ENCODE measurements at places on chromosomes 6 and 20. TPM values are rescaled to one million over a fixed set of nuclear protein-coding genes. Genes with fewer than 3 reads are reported as not detected.

DNA sequence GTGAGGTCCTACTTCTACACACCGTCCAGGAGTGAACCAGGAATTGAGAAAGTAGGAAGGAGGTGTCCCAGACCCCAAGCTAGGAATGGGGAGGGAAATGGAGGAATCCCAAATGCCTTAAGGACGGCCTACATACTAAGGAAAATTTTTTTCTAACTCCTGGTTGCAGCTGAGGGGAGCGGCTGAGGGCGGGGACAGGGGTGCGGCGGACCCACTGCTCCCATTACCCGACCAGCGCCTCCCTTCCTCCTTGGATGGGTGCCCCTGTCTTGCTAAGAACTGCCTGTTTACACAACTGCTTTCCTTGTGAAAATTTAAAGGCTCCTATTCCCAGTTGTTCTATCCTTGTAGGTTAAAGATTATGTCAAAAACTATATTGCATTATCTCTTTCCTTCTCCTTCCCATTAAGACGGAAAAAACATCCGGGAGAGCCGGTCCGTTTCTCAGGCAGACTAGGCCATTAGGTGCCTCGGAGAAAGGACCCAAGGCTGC lies 699 bp upstream of the HSPA1B start:
- peak; percentile 89 for DNase-seq

GRCh38 chr20:10667560-10668167 lies 6.1 kb downstream of the JAG1 start:
- no peak for DNase-seq

DNA sequence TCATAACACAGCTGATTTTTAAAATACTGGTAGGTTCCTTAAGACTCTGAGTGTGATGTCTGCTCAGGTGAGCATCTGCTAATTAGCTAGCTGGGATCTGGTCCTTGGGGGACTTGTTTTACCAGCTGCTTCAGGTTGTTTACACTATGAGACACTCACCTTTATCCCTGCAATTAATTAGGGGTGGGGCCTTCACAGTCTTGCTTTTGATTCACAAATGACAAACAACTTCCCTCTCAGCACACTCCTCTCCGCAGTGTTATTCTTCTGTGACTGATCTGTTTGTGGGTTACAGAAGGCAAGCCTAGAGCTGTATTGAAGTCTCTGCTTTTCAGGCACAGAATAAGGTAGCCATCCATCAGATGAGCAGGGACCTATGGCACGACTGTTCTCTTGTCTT lies 62.0 kb upstream of the CD83 start:
- no peak for DNase-seq

GRCh38 chr6:156258981-156259380 lies 518.2 kb upstream of the ARID1B start:
- no peak for DNase-seq

DNA sequence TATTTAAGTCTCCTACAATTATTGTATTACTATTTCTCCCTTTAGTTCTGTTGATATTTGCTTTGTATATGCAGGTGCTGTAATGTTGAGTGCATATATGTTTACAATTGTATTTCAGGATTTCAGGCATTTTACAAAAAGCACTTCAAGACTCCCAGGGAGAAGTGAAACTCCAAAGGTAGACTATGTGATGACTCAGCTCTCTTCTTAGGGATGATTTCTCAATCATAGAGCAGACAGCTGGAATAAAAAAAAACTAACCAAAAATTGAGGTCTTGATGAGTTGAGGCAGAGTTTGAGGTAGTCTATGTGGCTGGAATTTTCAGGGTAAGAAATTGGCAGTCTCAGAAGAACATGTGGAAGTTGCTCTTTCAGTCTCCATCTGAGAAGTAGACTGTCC lies 786.1 kb downstream of the TFAP2A start:
- no peak for DNase-seq

DNA sequence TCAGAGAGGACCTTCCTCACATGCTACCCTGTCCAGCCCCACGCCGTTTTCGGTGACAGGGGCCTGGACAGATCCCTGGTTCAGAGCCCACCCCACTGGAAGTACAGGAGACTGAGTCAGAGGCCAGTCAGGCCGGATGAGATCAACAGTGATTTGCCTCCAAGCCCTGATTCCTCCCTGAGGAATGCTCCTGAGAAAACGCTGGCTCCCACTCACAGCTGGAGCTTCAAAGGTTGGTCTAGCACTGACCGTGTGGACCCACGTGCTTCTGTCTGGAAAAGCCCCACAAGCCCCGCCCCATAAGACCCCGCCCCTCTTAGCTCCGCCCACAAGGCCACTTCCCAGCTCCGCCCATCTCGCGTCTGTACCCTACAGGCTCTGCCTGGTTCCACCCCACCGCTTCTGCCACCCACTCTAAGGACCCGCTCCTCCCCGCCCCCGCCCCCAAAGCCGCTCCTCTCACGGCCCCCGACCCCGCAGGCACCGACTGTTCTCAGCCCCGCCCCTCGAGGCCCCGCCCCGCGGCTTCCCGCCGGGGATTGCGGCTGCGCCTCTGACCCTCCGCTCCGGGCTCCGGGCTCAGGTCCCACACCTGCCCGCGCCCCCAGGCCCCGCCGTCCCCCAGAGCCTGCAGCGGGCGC lies 64.9 kb upstream of the BHLHE23 start:
- peak; percentile 20 for DNase-seq

Gene MEP1A
- not detected for total RNA-seq

Gene NRSN1
- total RNA-seq = not detected

Gene FAM83C
- not detected for total RNA-seq

Gene ZSCAN12
- 7.1 TPM for total RNA-seq

Gene TMC2
- total RNA-seq = not detected

Gene PLA2G7
- total RNA-seq = 0.30 TPM

Gene RBPJL
- total RNA-seq = not detected
